Pons (tissue), 1 donor: ENCODE measurements at places on chromosomes 6 and 20.
A peak's percentile ranks its signal among the peaks of the same experiment; 100 is the strongest.

DNA sequence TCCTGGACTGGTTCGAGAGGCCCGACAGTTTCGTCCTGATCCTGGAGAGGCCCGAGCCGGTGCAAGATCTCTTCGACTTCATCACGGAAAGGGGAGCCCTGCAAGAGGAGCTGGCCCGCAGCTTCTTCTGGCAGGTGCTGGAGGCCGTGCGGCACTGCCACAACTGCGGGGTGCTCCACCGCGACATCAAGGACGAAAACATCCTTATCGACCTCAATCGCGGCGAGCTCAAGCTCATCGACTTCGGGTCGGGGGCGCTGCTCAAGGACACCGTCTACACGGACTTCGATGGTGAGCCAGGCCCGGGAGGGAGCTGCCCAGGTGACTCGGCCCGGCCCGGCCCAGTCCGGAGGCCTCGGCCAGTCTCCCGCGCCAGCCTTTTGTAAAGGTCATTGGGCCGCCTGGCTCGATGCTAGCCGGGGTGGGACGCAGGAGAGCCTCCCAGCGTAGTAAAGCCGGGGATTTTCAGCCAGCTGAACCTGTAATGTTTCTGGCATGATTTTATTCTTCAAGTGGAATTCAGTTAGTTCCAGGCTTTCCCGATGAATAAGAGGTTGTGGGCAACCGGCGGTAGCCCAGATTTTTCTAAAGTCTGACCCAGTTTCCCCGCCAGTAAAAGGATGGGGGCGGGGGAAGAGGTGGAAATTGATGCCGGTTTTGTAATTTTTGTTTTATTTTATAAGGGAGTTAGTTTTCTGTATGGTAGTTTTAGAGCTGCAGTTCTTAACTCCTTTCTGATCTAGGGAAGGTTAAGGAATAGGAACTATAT, 1.4 kb downstream of the PIM1 start:
- DNase-seq, result peak; percentile 52

GRCh38 chr6:31158863-31159855, 770 bp downstream of the TCF19 start:
- no peak for DNase-seq

DNA sequence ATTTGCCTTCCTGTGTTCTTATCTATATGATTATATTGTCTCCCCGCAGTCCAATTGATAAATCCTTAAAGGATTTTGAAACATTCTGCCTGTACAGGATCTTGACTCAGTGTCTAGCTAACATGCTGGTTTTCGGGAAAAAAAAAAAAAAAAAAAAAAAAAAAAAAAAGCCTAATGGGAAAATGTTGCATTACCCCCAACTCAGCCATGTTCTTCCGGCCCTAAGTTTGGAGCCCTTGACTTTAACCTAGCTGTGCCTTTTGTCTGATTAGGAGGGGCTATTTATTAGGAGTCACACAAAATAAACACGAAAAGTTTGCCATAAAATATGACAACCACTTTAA, 244.4 kb upstream of the TCF21 start:
- DNase-seq, result no peak

DNA sequence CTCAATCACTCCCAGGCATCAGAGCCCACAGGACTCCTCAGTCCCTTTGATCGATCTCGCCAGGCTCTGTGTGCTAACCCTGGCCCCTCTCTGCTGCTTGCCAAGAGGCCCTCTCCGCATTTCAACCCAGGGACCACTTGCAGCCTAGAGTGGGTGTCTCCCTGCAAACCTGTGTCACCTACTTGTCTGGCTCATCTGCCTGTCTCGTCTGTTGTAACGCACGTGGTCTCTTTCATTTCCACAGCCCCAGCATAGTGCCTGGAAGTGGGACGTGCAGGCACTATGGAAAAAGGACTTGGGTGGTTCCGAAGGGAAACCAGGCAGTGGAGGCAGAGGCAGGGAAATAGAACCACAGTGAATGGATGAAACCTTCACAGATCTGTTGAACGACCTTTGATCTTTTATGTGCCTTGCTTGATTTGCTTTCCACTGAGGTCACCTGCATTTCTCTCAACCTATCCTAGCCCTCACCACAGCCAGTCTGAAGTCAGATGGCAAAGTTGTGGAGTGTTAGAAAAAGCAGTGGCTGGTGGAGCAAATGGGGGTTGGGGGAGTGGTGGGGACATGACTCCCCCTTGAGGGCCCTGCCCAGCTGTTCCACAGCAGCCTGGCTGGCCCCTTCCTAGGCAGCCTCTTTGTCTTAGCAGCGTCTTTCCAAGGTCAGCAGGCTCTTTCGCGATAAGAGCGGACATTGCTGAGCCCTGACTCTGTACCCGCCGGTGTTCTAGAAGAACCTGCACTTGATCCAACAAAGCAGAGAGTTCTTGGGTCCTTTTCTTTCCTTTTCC, 55.8 kb upstream of the TAGAP start:
- DNase-seq, result no peak

DNA sequence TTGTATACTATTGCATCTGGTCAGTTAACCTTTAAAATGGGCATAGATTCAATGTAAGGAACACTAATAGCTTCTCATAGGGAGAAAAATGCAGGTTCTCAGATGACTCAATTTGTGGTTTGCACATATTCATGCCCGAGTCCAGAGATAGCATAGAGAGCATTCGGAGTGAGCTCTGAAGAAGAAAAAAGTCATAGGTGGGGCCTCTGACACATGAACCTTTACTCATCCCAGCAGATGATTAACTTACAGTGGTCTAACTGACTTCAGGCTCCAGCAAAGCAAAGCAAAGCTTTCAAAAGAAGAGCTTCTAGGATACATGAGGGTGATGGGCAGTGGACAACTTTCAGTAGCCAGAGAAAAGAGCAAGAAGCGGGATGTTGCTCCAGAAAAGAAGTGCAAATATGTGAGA, 55.3 kb upstream of the BTN3A2 start:
- DNase-seq, result no peak
